ENCODE measurements at places on chromosomes 3 and 15.

DNA sequence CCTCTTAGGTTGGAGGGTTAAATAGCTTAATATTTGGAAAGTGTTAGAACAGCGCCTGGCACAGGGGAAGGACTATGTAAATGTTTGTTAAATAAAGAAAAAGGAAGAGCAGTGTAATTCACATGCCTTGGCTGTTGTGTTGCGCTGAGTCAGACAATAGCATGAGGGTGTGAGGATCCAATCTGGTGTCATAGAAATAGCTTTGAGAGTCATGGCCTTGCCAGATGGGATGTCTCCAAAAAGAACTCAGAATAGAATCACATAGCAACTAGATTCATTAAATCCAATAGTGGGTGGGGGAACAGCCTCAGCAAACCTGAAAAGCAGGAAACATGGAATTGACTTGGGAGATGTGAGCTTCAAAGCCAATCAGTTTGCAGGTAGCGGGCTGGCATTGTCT, 3.9 kb upstream of the RBSN start:
- no peak for DNase-seq

GRCh38 chr3:149965278-149965677, 5.4 kb downstream of the PFN2 start:
- no peak for DNase-seq

DNA sequence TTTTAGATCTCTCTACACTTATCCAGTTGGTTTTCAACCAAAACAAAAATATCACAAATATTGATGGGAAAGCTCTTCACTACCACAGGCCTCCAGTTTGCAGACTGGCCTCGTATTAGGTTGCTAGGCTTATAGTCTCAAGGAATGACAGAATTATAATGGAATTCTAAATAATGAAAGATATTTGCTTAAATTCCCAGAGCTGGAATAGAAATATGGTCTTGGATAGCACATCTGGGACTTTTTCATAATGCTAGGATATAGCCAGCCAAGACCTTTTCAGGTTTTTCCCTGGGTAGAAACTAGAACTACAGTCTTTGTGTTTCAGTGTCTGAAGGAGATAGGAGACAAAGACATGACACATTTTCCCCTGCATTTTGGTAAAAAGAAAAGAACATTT, 121.9 kb upstream of the STAC start:
- DNase-seq = no peak

DNA sequence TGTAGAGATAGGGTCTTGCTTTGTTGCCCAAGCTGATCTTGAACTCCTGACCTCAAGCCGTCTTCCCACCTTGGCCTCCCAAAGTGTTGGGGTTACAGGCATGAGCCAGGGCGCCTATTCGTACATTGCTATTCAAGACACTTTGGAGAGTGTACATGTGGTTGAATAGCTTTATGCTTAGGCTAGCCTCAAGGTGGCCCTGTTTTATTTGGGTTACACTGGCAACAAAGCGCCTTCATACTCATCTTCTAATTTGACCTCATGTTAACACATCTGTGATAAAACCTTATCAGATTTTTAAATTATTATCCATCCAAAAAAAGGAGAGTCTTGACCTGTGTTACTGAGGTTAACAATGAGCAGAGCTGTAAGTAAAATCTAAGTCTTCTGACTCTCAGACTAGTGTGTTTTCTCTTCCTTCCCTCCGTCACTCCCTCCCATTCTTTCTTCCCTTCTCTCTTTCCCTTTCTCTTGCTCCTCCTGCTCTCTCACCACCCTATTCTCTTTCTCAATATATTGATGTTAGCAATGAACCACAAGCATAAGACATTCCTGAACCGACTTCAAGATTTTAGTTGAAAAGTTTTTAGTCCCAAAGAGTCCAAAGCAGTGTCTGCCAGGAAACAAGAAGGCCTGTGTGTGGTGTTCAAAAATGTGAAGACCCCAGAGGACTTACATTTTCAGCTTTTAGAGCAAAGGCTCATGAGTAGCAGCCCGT, 603.7 kb upstream of the CFAP20DC start:
- no peak for DNase-seq

DNA sequence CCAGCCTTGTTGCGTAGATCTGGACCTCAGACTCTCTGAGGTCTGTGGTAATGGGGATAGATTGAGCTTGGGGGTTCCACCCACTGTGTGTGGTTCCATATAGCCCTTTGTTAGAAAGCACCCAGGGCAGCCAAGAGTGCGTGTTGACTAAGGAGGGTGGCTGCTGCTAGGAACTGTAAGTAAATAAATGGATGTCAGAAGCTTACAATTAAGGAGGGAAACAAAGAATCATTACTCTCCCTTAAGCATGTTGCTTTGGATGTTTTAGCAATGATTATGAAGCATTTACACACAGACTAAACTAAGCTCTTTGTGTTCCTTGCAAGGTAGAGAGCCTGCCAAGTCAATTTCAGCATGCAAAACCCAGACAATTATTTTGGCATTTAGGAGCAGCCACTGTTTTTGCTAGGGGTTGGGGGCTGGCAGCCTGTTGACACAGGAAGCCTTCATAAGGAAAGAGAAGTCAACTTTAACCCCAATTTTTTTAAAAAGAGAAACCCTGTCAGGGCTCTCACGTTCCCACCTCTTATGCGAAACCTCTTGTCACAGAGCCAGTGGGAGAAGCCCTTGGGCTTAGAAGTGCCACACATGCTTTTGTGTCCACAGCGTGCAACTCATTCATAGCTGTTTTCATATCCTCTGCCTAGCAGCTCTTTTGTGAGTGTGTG, 127.8 kb downstream of the CMSS1 start:
- no peak for DNase-seq

DNA sequence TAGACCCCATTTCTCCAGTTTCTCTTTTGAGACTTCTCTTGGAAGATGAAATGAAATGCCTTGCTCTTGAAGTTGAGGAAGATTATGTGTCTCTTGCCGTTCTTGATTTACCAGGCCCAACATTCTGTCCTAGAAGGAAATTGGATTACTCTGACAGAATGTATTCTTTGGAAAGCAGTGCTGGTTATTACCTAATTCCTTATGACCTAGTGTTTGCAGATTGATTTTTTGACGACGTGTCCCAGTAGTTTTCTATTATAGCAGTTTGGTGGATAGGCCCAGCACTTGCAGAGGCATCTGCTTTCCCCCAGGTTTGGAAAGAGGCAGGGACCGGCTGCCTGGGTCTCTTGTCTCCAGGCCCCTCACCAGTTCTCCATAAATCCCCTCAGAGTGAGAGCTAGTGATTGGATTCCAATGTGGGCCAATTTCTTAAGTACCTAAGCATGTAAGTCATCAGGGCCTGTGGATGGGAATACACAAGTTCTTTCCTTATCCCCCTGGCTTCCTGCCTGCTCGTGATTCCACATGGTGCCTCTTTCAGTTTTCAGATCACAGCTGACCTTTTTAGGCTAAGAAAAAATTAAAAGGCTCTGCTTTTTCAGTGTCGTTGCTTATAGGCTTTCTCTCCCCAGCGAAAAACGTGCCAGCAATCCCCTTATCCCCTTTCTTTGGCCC, 50.2 kb downstream of the EPHB3 start:
- no peak for DNase-seq

DNA sequence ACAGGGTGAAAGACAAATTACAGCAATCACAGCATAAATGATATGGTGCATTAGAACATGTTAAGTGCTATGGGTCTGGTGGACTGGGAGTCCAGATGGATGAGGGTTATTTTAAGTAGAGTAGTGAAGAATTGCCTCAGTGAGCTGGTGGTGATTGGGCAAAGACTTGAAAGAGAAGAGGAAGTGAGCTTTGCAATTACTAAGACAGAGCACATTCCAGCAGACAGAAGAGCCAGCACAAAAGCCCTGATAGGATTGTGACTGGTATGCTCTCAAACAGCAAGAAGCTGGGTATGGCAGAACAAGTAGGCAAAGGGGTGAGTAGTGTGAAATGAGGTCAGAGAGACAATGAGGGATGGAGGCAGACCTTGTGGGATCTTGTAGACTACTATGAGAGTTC, 2.1 kb upstream of the ACKR4 start:
- DNase-seq = no peak

DNA sequence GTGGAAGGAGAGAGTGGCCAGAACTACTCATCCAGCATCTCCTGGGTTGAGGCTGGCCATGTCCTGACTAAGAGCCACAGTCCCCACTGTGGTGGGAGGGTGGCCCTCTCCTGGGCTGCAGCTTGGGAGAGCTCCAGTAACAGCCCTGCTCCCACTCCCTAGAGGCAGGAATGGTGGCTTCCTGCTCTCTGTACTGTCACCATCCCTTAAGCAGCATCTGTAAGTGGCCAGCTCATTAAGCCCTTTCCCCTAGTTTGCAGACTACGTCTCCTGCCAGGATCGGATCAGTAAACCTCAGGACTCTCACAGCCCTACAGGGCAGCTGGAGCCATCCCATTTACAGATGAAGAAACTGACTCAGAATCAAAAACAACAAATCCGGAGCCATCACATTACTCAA, 30.5 kb downstream of the DNAJB8 start:
- no peak for DNase-seq

GRCh38 chr3:12303993-12304392, 15.1 kb downstream of the PPARG start:
- DNase-seq = no peak

GRCh38 chr3:172622916-172623700, 87.8 kb downstream of the NCEH1 start:
- peak; percentile 4 for DNase-seq

- no peak for DNase-seq
Observed at GRCh38 chr15:64507845-64508244, 47.5 kb downstream of the ZNF609 start.

- no peak for DNase-seq
Observed at GRCh38 chr3:69527498-69527897, 141.6 kb upstream of the FRMD4B start.

GRCh38 chr3:180142041-180142440, 105.3 kb upstream of the PEX5L start:
- DNase-seq = no peak

- DNase-seq = no peak
Observed at GRCh38 chr15:32649342-32649741, 7.8 kb downstream of the SCG5 start.

DNA sequence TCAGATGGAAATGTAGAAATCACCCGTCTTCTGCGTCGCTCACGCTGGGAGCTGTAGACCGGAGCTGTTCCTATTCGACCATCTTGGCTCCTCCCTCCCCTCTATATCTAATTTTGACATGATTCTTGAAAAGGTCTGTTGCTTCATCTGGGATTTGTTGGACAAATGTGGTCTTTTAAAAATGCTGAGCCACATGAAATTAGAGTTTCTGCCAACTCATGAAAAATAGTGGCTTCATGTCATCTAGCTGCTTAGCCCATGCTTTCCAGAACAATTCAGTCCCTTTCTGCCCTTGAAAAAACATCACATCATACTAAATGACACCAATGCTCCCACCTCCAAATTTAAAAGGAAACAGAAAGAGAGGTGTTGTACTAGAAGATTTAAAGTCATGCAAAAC, 148.6 kb upstream of the EIF1B start:
- DNase-seq = no peak

DNA sequence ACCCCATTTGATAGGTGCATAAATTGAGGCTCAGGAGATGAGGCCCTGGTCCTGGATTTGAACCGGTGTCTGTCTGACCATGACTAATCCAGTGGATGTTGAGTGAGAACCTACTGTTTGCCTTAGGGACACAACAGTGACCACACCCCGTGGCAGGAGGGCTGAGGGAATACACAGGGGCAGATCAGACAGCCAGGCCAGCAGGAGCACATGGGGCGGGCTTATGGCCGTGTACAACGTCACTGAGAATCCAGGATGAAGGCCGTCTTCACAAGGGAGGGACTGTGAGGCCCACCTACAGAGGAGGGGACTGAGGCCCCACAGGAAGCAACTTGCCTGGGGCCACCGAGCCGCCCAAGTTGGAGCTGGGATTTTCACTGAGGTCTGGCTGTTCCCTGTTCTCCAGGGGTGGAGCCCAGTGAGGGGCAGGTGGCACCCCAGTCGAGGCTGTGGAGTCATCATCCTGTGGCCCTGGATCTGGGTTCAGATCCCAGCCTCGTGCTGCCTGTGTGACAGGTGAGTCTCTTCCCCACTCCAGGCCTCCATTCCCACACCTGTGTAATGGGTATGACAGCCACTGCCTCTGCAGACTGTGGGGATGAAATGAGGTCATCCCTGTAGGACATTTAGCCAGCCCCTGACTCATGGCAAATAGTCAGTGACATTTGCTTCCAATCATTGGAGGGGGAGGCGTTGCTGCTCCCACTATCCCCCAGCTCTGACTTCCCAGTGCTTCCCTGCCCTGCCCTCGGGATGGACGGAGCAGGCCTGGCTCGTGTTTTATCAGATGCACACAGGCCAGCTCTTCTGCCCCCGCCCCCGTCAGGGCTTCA, 6.3 kb upstream of the PLXND1 start:
- DNase-seq = no peak

DNA sequence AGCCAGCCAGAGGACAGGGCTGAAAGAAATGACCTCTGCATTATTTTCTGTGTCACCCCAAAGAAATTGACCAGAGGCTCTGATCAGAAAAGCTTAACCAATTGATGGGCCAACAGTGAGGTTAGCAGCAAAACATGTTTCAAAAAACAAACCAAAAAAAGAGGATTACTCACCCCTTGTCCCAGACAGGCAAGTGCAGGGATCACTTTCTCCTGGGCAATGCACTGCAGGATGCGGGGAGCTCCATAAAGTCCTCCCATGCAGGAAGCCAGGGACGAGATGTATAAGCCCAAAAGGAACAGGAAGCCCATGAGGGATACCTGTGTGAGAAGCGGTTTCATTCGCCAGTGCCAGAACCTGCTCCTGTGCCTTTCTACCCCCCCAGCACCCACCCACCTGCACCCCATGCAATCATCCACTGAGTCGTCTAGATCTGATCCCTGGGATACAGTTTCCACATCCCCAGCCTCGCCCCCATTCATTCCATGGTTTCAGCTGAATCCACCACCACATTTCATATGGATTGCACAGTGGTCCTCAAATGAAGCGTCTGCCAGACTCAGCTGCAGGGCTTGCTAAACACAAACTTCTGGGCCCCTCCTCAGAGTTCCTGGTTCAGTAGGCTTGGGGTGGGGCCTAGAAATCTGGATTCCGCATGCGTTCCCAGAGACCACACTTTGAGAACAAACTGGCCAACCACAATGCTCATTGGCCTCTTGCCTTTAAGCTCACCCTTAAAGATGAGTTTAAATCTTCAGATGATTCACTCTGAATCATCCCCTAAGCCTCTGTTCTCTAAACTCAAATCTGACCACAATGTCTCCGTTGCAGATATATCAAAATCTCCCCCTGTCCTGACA, 54.4 kb upstream of the HEG1 start:
- no peak for DNase-seq

- no peak for DNase-seq
Observed at GRCh38 chr3:128794067-128794768, 68.2 kb downstream of the RAB7A start.

Data from stimulated activated CD8-positive, alpha-beta memory T cell treated with anti-CD3 and anti-CD28 coated beads, Interleukin-7, amount 100 ng/mL, for 1 hour (primary cell).